Mammary epithelial cell (primary cell): ENCODE measurements at places on chromosomes 16 and 17. TPM values are rescaled to one million over a fixed set of nuclear protein-coding genes. Genes with fewer than 3 reads are reported as not detected.
A peak's percentile ranks its signal among the peaks of the same experiment; 100 is the strongest.

Gene WSCD1
- polyA plus RNA-seq, result not detected

Gene LRRC3C
- polyA plus RNA-seq, result not detected

Gene SLC38A7
- polyA plus RNA-seq, result 15.2 TPM

Gene CORO6
- polyA plus RNA-seq, result 4.0 TPM

Gene KRTAP4-6
- polyA plus RNA-seq, result not detected

Gene MEIOB
- polyA plus RNA-seq, result not detected

Gene ERN2
- 0.06 TPM for polyA plus RNA-seq

Gene KRT32
- 0.23 TPM for polyA plus RNA-seq

Gene ADORA2B
- polyA plus RNA-seq, result 70.6 TPM

GRCh38 chr17:19299866-19300265, 62.7 kb downstream of the B9D1 start:
- no peak for DNase-seq

DNA sequence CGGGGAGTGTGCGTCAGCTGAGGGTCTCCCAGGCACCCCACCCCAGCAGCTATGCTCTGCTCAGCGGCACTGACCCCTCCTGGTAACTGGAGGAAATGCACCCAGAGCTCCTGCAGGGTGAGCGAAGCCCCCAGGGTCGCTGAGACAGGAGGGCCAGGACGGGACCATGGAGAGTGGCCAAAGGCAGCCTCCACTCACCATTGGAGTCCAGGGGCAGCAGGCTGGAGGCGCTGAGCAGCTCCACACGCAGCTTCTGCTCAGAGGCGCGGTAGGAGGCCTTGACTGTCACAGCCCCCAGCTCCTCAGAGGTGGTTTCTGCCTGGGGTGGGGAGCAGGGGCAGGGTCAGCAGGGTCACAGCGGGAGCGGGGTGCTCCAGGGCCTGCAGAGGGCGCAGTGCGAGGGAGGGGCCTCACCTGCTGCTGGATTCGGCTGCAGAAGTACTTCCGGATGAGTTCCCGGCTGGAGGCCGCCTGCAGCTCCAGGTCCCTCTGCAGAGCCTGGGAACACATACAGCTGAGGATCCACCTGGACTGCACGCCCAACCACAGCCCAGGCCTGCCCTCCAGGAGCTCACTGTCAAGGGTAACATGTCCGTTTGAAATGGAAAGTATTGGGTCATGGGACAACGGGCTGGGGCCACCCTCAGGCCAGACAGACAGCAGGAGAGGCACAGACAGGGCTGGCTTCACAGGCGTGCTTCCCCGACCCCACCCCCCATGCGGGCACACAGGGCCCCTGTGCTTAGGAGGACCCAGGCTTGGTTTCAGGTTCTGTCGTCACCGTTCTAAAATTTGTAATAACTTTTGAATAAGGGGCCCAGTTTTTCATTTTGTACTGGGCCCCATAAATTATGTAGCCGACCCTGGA, 13.8 kb downstream of the UNC13D start:
- DNase-seq, result no peak

GRCh38 chr16:8436931-8437330, 153.4 kb downstream of the TMEM114 start:
- no peak for DNase-seq

DNA sequence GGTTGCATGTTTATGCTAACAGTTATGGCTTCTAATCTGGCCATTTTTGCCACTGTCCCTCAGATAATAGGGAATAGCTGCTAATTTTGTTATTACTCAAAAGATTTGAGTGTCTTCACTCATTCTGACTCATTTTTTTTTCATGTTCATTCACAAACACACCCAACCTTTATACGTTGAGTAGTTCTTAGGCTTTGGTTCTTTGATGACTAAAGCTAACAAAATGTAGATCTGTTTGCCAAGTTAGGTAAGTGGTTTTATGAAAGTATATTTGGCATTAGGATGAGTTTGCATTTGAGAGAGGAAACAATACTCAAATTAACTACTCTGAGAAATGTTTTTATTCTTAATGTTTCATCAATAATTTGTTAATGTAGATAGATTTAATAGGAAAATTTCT, 3.6 kb downstream of the MAP2K4 start:
- DNase-seq, result peak; percentile 89

GRCh38 chr17:82023447-82024241, 539 bp downstream of the LRRC45 start:
- DNase-seq, result peak; percentile 29

- DNase-seq, result peak; percentile 26
Observed at GRCh38 chr16:30186782-30187555, 3.6 kb downstream of the CORO1A start.

GRCh38 chr17:64005734-64006167, 7.6 kb downstream of the PRR29 start:
- DNase-seq, result no peak

- no peak for DNase-seq
Observed at GRCh38 chr16:11383481-11384183, 38.4 kb downstream of the RMI2 start.

DNA sequence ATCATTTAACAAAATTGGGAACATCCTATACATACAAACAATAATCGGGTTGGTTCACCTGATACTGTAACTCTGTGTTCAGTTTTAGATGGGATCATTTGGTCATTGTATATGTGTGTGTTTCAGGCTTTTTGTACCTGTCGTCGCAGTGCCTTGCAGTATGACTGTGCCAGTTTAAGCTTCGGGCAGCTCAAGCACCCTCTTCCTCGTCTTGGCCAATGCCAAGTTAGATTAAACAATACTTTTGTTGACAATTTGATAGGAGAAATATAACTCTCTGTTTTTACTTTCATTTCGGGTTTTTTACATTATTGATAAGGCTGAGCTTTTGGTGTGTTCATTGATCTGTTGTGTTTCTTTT, 37.0 kb upstream of the ARHGAP17 start:
- DNase-seq, result no peak

GRCh38 chr16:27564224-27564623, 14.3 kb downstream of the KATNIP start:
- DNase-seq, result no peak

DNA sequence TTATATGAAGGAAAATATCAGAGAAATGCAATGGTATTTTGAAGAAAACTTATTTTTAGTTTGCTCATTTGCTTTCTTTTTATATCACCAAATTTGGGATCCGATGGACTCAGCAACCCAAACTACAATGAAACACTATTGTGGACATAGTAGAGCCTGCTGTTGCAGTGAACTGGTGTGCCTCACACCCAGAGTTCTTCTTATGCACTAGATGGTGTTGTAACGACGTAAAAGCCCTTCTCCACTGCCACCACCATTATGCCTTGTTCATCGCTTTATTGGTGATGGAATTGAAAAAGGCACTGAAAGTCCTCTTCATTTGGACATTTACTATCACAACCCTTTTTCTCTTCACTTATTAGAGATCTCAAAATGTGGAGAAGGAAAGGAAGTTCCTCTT, 381.3 kb downstream of the CDH8 start:
- DNase-seq, result no peak

- DNase-seq, result no peak
Observed at GRCh38 chr17:64533784-64534183, 27.0 kb downstream of the CEP95 start.

GRCh38 chr17:28381141-28381825, 9.8 kb downstream of the SARM1 start:
- DNase-seq, result no peak

GRCh38 chr16:79211586-79211985, 389.0 kb downstream of the MAF start:
- DNase-seq, result no peak
